ENCODE measurements at places on chromosomes 5 and 9. TPM values are rescaled to one million over a fixed set of nuclear protein-coding genes. Genes with fewer than 3 reads are reported as not detected.

IFNK gene
- not detected for polyA plus RNA-seq

UNC5A gene
- not detected for polyA plus RNA-seq

DNA sequence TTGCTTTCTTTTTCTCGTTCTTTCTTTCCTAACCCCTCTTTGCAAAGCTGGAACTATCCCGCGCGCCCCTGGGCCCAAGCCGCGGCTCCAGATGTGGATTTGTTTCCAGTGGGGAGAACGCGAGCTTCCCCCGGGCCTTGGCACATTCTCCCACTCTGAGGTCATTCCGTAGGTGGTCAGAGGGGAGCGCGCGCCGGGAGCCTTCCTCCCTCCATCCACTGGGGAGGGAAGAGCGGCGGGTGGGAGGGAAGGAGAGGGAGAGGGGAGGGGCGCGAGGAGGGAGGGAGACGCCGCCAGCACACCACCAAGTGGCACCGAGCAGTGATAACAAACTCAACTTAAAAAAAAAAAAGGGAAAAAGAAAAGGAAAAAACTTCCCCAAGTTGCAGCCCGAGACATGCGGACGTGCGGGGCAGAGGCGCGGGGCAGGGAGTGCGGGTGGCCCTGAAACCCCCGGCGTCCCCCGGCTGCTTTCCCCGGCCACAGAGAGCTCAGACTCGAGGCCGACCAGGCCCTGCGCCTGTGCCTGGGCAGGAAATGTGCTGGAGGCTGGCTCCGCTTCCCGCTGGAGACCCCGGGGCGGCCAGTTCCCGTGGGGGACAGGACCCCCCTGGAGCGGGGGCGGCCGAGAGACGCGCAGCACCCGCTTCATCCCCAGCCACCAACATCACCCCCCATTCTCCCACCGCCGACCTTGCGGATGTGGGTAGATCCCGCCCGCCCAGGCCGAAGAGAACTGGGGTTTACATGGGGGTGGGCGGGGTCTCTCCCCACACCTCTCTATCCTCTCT, 3.1 kb downstream of the IER5L start:
- DNase-seq = peak; percentile 57

DNA sequence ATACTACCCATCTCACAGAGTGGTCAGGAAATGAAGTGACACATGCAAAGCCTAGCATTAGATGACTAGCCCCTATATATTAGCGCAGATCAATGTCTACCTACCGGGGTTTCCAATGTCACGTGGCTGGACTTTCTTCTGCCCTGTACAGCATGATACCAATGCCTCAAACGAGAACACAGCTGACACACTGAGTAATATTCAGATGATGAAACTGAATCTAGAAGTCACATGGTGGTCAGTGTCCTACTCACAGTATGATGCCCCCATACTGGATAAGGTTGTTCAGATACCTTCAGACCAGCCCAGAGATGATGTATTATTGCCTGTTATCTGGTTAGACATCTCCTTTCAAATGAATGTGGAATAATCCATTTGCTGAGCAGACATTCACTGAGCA, 71.1 kb upstream of the FRRS1L start:
- DNase-seq = no peak

DNA sequence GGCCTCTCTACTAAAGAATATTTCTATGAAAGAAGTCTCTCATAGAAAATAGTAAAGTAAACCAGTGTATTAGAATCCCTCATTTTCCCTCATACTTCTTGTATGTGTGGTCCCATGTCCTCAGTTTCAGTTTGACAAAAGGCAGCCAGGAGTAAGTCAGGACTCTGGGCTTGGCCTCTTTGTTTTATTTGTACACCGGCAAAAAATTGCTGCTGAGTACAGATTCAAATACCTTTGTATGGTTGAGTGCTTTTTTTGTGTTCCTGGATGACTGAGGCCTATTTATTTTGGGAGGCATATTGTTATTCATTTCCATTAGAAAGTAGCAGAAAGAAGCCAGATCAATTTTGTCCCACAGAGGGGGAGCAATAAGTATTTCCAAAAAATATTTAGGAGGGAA, 47.3 kb upstream of the CEP78 start:
- no peak for DNase-seq

- no peak for DNase-seq
Measured at GRCh38 chr5:180689071-180689694, 39.8 kb upstream of the FLT4 start.

DNA sequence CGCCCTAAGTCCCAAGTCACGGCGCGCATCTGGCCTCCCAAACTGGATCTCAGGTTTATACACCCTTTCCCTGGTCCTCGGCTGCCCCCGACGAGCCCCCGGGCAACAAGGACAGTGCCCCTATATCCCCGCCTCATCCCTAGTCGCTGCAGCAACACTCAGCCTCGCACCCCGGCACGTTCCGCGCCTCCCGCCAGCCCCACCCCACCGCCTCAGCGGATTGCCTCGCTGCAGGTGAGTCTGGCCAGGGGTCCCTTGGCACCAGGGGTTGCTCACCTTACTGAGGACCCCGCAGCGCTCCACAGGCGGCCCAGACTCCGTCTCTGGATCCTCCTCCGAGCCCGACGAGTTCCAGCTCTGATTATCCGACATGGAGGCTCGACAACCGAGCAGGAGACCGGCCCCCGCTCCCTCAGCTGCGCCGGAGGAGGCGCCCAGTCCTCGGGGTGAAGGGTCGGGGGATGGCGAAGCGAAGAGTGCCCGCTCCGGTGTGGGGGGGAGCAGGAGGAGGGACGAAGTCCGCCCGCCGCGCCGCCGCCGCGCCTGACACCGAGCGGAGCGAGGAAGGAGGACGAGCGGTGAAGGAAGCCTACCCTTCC, 494 bp downstream of the CERT1 start:
- DNase-seq = peak; percentile 3

DNA sequence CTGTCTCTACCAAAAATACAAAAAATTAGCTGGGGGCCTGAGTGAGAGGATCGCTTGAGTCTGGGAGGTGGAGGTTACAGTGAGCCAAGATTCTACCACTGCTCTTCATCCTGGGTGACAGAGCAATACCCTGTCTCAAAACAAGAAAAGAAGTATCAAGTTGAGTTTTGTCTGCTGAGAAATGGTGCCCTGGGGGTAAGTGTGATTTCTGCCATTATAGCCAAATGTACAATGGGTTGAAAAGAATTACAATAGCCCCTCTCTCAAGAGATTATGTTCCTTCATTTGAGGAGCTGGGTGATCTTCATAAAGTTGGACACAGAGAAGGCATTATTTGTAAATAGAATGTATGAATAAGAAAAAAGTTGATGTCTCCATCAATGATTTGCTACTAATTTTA, 189.4 kb downstream of the GOLPH3 start:
- no peak for DNase-seq

- no peak for DNase-seq
Measured at GRCh38 chr5:178304761-178305645, 72.4 kb upstream of the PHYKPL start.

GRCh38 chr5:1400936-1401335, 44.3 kb downstream of the SLC6A3 start:
- DNase-seq = no peak
